ENCODE measurements at places on chromosomes 1 and 21. TPM values are rescaled to one million over a fixed set of nuclear protein-coding genes. Genes with fewer than 3 reads are reported as not detected.

GRCh38 chr1:225760531-225760930 lies 17.1 kb upstream of the SRP9 start:
- DNase-seq: no peak

COL11A1 gene
- total RNA-seq: 0.86 TPM

GRCh38 chr1:58781541-58782177 lies 2.2 kb downstream of the JUN start:
- peak; percentile 94 for DNase-seq

RIPPLY3 gene
- 0.18 TPM for total RNA-seq

CHI3L1 gene
- total RNA-seq: 98.6 TPM

GRCh38 chr1:63329621-63330330 lies 7.4 kb downstream of the FOXD3 start:
- no peak for DNase-seq

DNA sequence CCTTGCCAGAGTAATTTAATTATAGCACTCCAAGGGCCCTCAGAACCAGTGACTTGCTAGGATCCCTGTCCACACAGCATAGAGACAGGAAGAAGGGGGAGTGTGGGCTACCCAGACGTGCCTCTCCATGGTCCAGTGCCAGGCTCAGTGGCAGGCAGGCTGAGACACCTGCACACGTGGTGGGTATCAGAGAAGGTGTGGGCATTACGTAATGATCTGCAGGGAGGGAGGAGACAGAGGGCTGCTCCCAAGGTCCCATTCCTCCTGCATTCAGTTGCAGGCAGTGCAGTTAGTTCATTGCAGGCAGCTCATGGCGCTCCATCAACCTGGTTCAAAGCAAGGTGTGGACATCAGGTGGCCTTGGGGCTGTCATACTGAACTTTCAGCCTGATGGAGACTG lies 49.9 kb downstream of the C8B start:
- no peak for DNase-seq

B4GALT2 gene
- 13.6 TPM for total RNA-seq

DNA sequence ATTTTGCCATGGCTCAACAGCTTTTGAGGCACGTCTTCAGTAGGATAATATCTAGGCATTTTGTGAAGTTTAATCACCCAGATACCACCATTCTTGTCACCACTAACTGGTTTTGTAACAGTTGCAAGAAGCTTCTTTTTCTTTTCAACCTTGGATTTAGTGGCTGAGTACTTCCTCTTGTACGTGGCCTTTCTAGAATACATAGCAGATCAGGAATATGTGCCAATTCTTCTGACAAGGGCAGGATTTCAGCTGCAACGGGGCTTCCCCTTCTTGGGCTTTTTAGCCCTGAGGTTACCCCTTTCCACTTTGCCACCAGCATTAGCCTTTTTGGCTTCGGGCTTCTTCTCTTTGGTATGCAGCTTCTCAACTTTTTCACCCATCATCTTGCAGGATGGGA lies 79.3 kb upstream of the WARS2 start:
- DNase-seq: no peak

GRCh38 chr21:24014381-24014780 lies 1592.9 kb downstream of the MRPL39 start:
- no peak for DNase-seq

AMIGO1 gene
- total RNA-seq: 6.3 TPM

S100A14 gene
- total RNA-seq: 150 TPM

DNA sequence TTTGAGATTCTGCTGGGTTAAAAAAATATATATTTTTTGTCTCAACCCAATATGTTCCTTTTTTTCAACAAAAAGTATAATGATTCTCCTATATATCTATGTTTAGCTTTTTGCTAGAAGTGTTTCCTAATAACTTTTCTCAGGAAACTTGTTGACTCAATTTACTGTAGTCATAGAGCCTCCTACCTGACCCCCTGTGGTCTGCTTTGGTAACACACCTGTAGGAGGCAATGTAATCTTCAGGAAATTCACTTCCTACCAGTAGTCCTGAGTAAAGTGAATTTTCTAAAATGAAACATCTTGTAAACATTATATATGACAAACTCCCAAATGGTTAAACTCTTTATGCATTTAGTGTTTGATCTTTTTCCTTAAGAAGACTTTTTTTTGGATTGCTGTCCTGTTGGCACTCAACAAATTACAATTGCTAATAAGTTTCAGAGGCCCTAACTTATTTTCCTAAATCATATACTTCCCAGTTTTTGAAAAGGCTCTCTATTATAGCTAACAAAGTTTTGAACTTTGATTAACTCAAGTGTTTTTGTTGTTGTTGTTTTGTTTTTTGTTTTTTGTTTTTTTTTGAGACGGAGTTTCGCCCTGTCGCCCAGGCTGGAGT lies 118.3 kb downstream of the OLFML2B start:
- DNase-seq: no peak

HSF2BP gene
- 0.60 TPM for total RNA-seq

SLC9C2 gene
- 0.98 TPM for total RNA-seq

GPR37L1 gene
- total RNA-seq: not detected

SH3GLB1 gene
- total RNA-seq: 81.0 TPM

DNA sequence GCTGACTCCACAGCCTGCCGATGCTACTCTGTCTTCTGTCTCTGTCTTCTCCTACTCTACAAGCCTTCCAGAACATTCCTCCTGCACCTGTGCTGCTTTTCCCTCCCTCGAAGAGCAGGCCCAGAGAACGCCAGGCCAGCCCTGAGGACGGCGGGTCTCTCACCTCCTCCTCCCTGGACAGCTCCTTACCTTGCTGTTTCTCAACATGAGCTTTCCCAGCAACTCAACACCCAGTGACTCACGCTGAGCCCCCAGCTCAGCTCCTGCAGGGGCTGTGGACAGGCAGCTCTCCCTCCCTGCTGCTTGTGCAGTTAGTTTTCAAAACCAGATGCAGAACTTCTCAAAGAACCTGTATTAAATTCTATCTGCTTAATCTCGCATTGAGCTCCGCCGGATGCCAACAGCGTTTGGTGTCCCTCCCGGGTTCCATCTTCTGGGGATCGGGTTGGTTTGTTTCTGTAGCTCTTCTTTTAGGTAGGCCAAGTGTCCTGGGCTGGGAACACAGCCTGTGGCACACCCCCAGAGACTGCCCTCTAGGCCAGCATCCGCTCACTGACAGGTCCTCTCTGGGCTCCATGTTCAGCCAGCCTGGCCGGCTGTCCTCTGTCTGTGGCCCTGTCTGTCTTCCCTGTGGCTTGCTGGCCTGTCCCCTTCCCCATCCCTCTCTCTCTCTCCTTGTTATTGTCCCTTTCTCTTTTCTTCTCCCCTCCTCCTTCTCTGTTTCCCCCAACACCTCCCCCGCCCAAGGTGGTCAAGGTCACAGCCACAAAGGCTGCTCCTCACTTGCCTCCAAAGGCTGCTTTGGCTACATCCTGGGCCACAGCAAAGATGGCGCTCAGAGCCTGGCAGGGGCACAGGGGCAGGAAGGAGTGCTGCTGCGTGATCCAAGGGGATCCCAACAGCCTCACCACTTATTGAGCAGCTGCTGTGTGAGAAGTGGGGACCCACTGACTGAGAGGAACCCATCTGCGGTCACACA lies 391.0 kb downstream of the MATN1 start:
- no peak for DNase-seq

Data from lung (tissue), 17 donors.